Cerebellum (tissue), 4 donors: ENCODE measurements at places on chromosomes 5 and 9. TPM values are rescaled to one million over a fixed set of nuclear protein-coding genes. Genes with fewer than 3 reads are reported as not detected.

- peak; percentile 28 for DNase-seq
These were observed 143.0 kb upstream of the ADRA1B start for GRCh38 chr5:159773062-159773924.

- no peak for DNase-seq
These were observed 46.0 kb upstream of the SIMC1 start for GRCh38 chr5:176192094-176192721.

GRCh38 chr5:157259699-157260098, 6.2 kb upstream of the CYFIP2 start:
- DNase-seq, result no peak

- DNase-seq, result no peak
These were observed 62.9 kb downstream of the MLLT3 start for GRCh38 chr9:20559231-20559890.

DNA sequence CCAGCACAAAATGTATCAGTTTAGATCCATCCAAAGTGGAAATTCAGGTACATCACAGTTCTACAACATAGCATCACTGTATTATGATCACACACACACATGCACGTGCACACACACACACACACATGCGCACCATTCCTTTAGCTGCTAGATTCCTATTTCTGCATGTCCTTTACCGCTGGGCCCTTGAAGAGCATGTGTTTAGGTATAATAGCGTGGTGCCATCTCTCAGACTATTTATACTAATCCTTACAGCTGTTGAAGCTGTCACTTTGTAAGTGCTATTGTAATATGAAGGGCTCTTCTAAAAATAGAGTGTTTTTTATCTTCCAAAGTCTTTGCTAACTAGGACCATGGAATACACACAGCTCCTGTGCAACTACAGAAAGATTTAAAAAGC, 308.8 kb upstream of the TRPC7 start:
- no peak for DNase-seq

GRCh38 chr5:103211576-103212561, 46.7 kb upstream of the MACIR start:
- DNase-seq, result no peak

DNA sequence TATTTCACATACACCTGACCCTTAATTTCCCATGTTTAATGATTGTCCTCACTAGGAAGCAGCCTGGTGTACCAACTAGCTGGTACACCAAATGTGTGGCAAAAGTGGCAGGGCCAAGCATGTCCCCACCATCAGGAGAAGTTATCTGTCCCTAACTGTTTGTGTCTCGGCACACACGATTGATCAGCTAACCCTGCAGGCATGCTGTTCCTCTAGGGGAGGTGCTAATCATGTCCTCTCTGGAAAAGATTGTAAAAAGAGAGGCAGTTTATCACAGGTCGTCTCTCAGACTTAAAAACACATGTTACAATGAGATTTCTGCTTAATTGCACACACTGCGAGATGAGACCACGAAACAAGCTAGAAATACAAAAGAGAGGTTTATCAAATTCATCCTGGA, 342.7 kb downstream of the DIRAS2 start:
- DNase-seq, result no peak

GRCh38 chr5:149609640-149610219, 28.4 kb downstream of the ARHGEF37 start:
- no peak for DNase-seq

GRCh38 chr5:107023732-107024131, 647.0 kb downstream of the EFNA5 start:
- DNase-seq, result no peak

DNA sequence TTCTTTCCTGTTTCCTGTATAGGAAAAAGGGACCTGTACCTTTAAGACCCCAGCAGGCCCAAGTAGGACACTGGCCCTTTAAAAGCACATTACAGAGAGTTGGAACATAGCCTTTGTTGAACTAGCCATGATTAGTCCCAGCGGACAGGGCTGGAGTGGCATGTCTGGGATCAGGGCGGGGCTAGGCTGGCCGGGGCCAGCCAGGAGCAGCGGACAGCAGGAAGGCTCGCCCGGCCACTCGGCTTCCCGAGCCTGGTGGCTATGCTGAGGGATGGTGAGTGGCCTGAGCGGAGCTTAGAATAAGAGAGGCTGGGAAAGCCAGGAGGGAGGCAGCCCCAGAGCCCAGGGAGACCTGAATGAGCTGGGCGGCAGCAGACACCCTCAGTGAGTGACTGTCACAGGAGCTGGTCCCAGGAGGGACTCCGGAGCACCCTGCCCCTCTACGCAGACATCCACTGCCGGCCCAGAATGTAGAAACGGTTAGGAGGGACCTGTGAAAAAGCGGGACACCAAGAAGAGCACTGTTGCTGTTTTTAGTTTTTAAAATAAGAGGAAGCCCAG, 92.1 kb downstream of the DAB2IP start:
- peak; percentile 86 for DNase-seq

- DNase-seq, result peak; percentile 26
These were observed 550.1 kb upstream of the CDH18 start for GRCh38 chr5:20537911-20538703.

DNA sequence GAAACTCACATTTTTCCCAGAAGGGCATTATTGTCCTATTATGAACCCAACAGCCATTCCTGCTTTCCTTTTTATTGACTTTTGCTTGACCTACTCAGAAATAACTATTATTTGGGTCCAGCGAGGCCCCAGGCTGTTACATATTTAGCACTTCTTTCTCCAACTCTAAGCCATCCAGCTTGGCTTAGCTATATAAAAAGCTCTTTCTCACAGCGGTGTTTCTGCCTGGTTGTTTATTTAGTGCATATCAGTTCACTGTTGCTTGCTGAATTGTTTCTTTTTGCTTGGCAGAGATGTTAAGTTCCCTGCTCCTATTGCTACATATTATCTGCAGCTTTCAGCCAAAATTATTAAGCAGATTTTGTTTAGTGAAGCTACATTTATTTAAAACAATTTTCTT, 1156.8 kb upstream of the SEMA6A start:
- peak; percentile 13 for DNase-seq

- no peak for DNase-seq
These were observed 33.5 kb upstream of the GLRA1 start for GRCh38 chr5:151958111-151958510.

GRCh38 chr5:68440651-68441050, 225.1 kb downstream of the PIK3R1 start:
- no peak for DNase-seq

GRCh38 chr5:147052519-147052918, 174.0 kb upstream of the PPP2R2B start:
- DNase-seq, result no peak

KIF12 gene
- total RNA-seq, result 11.6 TPM

FRMPD1 gene
- total RNA-seq, result 3.1 TPM

TMC1 gene
- total RNA-seq, result 0.45 TPM

TMEM174 gene
- not detected for total RNA-seq

NR5A1 gene
- total RNA-seq, result not detected

TUSC1 gene
- 5.9 TPM for total RNA-seq

DYNC2I2 gene
- 33.4 TPM for total RNA-seq

SMIM33 gene
- not detected for total RNA-seq

ACTBL2 gene
- total RNA-seq, result not detected

TBCA gene
- total RNA-seq, result 61.0 TPM

PCDHA1 gene
- 7.5 TPM for total RNA-seq

GNE gene
- 22.9 TPM for total RNA-seq

RETREG1 gene
- 25.0 TPM for total RNA-seq

SPATA9 gene
- 0.82 TPM for total RNA-seq

MXD3 gene
- 8.6 TPM for total RNA-seq
